Fibroblast of the aortic adventitia (primary cell): ENCODE measurements at places on chromosomes 7 and 10.

DNA sequence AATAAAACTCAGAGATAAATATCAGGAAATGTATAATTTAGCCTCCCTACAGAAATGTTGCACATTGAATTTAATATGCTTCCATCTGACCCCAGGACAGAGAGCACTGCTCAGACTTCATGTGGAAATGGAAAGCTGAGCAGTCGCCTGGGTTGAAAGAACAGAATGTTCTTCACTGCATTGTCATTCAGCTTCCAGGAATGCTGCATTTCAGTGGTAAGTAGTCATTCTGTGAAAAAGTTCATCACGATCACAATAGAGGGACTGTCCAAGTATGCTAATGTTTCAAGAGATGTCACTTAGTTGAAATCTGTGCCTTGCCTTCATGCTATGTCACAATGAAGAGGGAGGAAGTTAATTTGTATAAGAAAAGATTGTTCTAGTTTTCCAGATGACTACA, 147.3 kb downstream of the NRCAM start:
- DNase-seq, result peak; percentile 28

- peak; percentile 27 for DNase-seq
Measured at GRCh38 chr10:61847087-61847486, 54.4 kb upstream of the ARID5B start.

- DNase-seq, result no peak
Measured at GRCh38 chr10:87887146-87887545, 23.7 kb downstream of the PTEN start.

DNA sequence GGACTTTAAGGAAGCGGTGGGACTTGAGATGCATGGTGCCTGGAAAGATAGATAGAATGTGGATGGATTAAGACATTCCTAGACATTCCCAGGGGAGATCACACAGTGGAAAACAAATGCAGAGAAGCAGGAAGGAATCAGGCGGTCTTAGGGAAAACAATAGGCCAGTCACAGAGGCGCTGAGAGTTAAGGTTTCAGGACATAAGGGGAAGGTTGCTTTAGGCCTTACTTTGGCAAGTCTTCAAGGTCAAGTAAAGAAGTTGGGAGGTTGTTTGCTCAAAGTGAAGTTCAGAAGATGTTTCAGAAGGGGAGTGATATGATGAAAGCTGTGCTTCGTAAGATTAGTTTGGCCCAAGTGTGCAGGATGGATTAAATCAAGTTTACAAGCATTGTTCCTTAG, 109.4 kb downstream of the SUGCT start:
- DNase-seq, result no peak

- DNase-seq, result no peak
Measured at GRCh38 chr10:12829831-12830390, 171.6 kb downstream of the CCDC3 start.

DNA sequence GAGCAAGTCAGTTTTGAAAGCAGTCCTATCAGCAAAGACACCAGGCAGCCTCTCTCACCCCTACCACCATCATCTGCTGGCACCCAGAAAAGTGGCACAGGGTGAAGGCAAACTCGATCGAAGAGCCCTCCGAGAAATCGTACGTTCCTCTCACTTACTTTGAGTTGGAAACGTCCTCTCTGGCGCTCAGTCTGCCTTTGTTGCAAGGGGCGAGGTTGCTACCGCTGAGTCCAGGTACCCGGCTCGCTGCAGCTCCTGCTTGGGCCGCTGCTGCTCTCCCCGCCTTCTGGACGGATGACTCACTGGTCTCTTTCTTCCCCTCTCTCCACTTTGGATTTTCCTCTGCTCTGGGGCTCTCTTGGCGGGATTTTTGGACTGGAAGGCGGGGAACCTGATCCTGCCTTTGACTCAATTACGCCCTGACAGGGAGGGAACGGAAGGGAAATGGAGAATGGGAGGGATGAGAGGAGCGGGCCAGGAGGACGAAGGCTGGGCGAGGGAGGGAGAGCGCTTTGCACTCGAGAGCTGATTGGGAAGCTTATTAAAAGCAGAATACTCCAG, at the start of gene PTN:
TSS of gene PTN (minus strand) at position 453 of the 561 bp plus-strand sequence. CDS start 88,760 bp downstream, outside the sequence.
- DNase-seq, result peak; percentile 58

- DNase-seq, result no peak
Measured at GRCh38 chr7:166338-167060, 25.9 kb upstream of the FAM20C start.

- no peak for DNase-seq
Measured at GRCh38 chr10:62643606-62644587, 160.6 kb upstream of the ADO start.

DNA sequence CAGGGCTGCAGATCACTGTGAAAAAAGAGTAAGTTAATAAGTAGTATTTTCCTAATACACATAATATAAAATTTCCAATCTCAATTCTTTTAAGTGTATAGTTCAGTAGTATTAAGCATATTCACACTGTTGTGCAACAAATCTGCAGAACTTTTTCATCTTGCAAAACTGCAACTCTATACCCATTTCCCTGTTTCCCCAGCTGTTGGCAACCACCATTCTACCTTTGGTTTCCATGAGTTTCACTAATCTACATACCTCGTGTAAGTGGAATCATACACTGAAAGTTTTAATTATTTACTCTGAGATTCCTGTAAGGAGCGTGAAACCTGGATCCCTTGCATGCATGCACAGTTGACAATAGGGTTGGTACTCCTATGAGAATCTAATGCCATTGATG, 155.4 kb downstream of the ZPBP start:
- no peak for DNase-seq

- no peak for DNase-seq
Measured at GRCh38 chr7:137996871-137997270, 5.0 kb downstream of the CREB3L2 start.

GRCh38 chr7:83429493-83429892, 219.4 kb downstream of the SEMA3E start:
- DNase-seq, result no peak

DNA sequence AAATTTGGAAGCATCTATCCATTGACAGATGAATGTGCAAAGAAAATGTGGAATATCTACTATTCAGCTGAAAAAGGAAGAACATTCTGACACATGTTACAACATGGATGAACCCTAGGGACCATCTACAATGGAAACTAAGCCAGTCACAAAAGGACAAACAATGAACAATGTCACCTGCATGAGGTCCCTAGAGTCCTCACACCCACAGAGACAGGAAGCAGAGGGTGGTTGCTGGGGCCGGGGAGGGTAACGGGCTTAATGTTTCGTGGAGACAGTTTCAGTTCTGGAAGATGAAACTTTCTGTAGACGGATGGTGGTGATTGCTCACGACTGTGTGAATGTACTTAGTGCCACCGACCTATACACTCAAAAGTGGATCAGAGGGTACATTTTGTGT, 282.9 kb downstream of the ADARB2 start:
- DNase-seq, result no peak

- no peak for DNase-seq
Measured at GRCh38 chr10:103510791-103511752, 17.6 kb downstream of the NEURL1 start.

GRCh38 chr7:78232806-78233205, 434.2 kb downstream of the PHTF2 start:
- DNase-seq, result no peak

DNA sequence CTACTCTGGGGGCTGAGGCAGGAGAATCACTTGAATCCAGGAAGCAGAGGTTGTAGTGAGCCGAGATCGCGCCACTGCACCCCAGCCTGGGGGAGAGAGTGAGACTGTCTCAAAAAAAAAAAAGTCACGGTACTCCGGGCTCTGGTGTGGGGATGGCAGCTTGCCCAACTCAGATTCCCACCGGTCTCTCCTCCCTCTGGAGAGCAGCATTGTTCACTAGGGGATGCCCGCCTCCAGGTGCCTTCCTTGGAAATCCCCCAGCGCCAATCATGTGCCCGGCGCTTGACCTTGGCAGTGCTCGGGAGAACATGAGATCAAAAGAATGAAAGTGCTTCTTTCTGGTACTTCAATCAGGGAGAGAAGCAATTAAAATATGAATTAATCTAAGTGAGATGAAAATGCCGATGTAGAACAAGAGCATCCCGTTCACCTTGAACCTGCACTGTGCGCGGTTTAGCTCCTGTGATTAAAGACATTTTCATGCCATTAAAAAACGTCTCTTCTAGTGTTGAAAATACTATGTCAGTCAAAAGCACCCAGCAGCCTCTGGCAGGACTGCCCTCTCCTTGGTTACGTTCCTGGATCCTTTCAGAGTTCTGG, 1127.3 kb upstream of the AUTS2 start:
- DNase-seq, result no peak

- DNase-seq, result no peak
Measured at GRCh38 chr10:125299461-125299860, 139.1 kb upstream of the CTBP2 start.

- DNase-seq, result peak; percentile 34
Measured at GRCh38 chr10:70940834-70941568, 52.6 kb upstream of the PCBD1 start.

DNA sequence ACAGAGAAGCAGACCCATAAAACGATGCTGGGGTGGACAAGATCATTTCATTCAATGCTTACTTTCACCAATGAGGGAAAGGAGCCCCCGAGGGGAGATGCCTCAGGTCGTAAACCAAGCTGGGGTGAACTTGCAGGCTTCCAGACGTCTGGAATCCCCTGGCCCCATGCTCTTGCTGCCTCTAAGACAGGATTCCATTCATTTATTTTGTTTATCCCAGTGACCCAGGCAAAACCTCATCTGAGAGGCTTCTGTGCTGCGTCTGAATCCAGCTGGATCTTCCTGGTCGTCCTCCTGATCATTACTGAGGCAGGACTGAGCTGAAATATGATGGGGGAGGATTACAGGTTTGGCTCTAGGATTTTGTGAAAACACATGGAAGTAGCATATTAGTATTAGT, 182.9 kb downstream of the MYOF start:
- no peak for DNase-seq

- DNase-seq, result no peak
Measured at GRCh38 chr7:94061326-94061725, 57.2 kb upstream of the BET1 start.

GRCh38 chr7:16762177-16762576, 8.6 kb downstream of the TSPAN13 start:
- DNase-seq, result no peak

DNA sequence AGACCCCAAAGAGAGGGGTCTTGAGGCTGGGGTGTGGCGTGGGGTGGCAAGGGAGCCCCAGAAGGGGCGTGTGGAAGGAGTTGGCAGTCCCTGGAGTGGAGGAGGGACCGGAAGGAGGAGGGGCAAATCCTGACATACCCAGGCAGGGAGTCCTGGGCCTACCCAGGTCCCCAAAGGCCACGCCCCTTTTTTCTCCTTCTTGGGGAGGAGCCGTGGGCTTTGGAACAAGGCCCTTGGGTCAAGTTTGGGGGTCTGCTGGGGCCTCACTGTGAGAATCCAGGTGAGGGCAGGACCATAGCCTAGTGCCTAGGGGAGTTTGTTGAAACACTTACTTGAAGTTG, 1.2 kb upstream of the SMARCD3 start:
- DNase-seq, result peak; percentile 62

DNA sequence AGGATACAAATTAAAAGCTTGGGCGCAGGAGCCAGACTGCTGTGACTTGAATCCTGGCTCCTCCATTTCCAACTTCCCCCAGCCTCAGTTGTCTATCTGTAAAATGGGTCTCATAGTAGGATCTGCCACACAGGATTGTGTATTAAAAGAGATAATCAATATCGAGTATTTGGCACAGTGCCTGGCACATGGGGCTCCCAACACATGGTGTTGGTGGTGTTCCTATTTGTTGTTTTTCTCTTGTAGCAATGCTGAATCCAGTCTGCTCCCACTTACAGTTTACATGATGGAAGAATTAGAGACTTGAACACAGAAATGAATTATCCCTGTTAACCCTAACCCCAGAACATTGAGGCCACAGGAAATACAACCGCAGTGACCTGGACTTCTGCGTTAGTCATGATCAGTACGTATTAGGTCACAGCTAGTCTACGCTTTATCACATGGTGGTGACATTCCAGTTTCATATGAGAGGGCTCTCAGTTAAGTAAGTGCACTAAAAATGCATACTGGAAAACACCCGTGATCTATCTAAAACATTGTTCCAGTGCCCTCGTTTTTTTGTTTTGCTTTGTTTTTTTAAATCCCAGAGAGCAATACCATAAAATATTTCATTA, 169.5 kb upstream of the KLF14 start:
- DNase-seq, result peak; percentile 94

DNA sequence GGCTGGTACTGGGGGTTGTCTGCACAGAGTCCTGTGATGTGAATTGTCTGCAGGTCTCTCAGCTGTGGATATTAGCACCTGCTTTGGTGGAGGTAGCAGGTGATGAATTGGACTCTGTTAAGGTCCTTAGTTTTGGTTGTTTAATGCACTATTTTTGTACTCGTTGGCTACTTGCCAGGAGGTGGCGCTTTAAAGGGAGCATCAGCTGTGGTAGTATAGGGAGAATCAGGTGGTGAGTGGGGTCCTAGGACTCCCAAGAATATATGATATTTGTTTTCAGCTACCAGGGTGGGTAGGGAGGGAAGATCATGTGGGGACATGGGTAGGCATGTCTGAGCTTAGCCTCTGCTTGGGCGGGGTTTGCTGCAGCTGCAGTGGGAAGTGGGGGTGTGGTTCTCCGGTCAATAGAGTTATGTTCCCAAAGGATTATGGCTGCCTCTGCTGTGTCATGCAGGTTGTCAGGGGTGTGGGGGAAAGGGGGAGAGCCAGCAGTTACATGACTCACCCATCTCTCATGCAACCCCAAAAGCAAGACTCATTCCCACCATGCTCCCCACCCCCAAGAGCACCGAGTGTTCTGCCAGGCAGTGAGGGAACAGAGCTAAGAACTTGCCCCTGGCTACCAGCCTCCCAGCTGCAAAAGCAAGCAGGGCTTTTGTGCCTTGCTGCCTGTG, 53.7 kb upstream of the ZNF273 start:
- peak; percentile 25 for DNase-seq

GRCh38 chr10:59085054-59085453, 91.4 kb upstream of the PHYHIPL start:
- DNase-seq, result no peak

- DNase-seq, result peak; percentile 72
Measured at GRCh38 chr10:24680647-24681524, 42.8 kb downstream of the ARHGAP21 start.

GRCh38 chr10:43237631-43238446, 29.0 kb downstream of the RASGEF1A start:
- no peak for DNase-seq

DNA sequence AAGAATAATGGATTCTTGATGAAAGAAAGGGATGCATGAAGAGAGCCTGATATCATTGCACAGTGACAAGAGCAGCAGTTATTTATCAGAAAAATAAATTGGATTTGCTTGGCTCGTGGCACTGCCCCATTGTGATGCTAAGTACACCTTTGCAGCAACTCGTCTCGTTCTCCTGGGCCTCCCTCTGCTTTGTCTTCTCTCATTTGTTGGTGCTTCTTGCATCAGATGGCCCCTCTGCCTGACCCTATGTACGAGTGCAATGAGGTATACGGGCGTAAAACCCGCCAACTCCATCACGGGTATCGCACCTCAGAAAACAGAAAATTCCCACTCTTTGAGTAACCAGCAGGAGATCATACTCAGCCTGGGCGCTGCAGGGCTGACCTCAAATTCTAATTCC, 107.2 kb upstream of the C10orf90 start:
- no peak for DNase-seq

- no peak for DNase-seq
Measured at GRCh38 chr7:153110606-153111005, 351.1 kb downstream of the ACTR3B start.

GRCh38 chr7:68411742-68412141, 1186.5 kb upstream of the AUTS2 start:
- DNase-seq, result no peak
